ENCODE measurements at places on chromosomes 2 and 18. TPM values are rescaled to one million over a fixed set of nuclear protein-coding genes. Genes with fewer than 3 reads are reported as not detected.

- no peak for DNase-seq
These were observed 56.0 kb downstream of the LRPPRC start for GRCh38 chr2:43939695-43940256.

GRCh38 chr2:18505703-18506341 is 54.6 kb downstream of the RDH14 start:
- DNase-seq = no peak

- peak; percentile 46 for DNase-seq
These were observed 56.5 kb downstream of the EMX1 start for GRCh38 chr2:72973566-72974435.

GRCh38 chr2:228600265-228600664 is 418.8 kb upstream of the SPHKAP start:
- no peak for DNase-seq

GRCh38 chr2:196549052-196549451 is 90.5 kb upstream of the CCDC150 start:
- DNase-seq = no peak

- no peak for DNase-seq
These were observed 258.7 kb downstream of the TTC32 start for GRCh38 chr2:19643117-19643518.

DNA sequence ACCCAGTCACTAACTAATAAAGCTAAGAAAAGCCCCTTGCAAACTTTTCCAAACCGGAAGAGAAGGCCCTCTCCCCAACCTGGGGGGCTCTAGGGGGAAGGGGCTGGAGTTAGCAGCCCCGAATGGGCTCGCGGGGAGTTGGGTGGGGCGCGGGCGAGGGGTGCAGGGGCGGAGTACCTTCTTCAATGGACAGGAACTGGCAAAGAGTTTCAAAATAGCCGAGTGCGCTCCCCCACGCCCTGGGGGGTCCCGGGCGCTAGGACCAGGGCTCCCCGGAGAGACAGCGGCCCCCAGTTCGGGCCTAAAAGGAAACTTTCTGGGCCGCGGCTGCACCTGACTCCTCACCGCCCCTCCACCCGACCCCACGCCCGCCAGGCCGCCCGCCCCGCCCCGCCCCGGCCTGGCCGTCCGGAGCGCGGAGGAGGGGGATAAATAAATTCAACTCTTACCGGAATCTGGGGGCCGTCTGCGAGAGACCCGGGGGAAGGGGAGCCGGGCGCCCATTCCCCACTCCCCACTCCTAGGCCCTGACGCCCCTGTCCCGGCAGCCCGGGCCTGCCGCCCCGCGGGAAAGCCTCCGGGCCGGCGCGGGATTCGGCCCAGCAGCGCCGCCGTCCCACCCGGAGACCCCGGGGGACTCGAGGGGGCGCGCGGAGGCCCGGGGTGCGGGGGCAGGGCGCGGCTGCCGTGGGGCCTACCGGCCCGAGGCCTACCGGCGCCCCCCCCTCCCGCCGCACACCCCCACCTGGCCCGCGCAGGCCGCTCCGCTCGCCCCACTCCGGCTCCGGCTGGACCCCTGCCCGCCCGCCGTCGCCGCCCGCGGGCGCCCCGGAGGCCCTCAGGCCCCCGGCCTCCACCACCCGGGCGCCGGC is 868 bp downstream of the INO80D start:
- peak; percentile 23 for DNase-seq

The CAVIN2 gene
- total RNA-seq = 171 TPM

The ALPG gene
- total RNA-seq = not detected

The MAL gene
- not detected for total RNA-seq

DNA sequence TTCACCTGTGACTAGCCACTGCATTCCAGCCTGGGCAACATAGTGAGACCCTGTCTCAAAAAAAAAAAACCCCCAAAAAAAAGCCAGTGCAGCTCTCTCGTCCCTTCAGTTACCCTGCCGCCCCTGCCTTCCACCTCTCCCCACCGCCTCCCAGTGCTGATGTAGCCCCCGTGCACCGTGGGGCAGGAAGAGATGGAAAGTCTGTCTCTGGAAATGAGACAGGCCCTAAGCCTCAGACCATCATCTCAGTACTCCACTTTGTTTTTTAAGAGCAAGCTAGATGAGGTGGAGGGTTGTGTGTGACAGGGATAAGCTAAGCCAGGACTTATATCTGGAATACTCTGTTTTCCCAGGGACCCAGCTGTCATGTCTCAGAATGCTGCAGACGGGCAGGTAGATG is 32.0 kb downstream of the MERTK start:
- no peak for DNase-seq

The TANC1 gene
- 99.4 TPM for total RNA-seq

- DNase-seq = no peak
These were observed 373.8 kb downstream of the ZEB2 start for GRCh38 chr2:144146076-144146475.

DNA sequence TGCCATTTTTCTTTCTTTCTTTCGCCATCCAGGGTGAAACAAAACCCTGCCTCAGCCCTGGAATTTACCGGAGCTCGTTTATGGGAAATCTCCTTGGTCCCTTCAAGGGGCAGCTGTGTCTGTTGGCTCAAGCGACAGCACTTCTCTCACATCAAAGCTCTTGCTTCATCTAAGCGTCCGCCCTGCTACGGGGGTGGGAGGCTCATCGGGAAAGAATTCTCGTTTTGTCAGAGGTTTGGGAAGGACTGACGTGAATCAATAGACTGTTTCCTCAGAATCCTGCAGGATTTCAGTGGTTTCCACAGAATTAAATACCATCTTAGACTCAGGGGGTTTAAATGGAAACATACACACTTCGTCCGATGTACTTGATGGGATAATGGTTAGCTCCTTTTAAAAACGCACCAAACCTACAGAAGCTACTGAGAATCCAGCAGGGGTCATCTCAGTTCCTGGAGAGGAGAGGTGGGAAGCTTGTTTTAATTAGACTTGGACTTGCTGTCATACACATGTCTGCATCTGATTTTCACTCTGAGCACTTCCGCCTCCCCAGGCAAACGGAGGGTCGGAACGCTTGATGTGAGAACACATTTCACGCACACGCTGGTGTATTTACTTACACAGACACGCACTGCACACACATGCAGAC is 91.6 kb downstream of the ASB1 start:
- no peak for DNase-seq

GRCh38 chr2:61633250-61633649 is 95.1 kb upstream of the XPO1 start:
- DNase-seq = peak; percentile 18

The HRH4 gene
- total RNA-seq = not detected

GRCh38 chr2:168633200-168633599 is 169.2 kb upstream of the NOSTRIN start:
- no peak for DNase-seq

The TEKT4 gene
- total RNA-seq = not detected

The POTEE gene
- 0.21 TPM for total RNA-seq

The STK36 gene
- 34.9 TPM for total RNA-seq

DNA sequence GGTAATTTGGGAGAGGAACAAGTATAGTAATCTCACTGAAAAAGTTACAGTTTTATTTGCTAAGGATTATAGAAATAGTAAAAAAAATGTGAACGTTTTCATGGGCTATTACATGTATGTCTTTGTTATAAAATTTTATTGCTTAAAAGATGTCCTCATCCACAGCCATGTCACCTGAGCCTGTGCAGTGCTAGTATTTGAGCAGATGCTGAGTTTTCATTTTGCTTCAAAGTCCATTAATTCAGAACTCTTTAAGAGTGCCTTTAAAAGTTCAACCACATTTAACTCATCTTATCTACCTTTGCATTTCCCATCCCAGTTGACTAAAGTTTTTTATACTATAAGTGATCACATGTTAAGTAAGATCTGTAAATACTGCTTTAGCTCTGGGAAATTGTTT is 52.6 kb downstream of the DPP10 start:
- no peak for DNase-seq

GRCh38 chr2:127154396-127154795 is 47.4 kb upstream of the BIN1 start:
- DNase-seq = no peak

DNA sequence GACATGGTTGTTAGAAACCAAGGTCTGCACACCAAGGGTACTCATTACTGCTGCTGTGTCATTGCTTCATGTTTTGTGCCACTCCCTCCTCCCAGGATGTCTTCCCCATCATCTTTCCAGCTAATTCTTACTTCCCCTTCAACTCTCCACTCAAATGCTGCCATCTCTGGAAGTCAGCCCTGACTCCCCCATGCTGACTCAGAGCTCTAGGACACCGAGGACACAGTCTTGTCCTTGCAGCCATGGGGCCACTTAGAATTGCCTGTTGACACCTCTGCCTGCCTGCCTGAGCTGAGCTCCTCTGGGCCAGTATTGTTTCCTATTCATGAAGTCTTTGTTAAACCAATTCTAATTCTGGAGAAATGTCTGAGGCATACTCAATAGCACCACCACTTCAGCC is 100.2 kb downstream of the GYPC start:
- DNase-seq = no peak

DNA sequence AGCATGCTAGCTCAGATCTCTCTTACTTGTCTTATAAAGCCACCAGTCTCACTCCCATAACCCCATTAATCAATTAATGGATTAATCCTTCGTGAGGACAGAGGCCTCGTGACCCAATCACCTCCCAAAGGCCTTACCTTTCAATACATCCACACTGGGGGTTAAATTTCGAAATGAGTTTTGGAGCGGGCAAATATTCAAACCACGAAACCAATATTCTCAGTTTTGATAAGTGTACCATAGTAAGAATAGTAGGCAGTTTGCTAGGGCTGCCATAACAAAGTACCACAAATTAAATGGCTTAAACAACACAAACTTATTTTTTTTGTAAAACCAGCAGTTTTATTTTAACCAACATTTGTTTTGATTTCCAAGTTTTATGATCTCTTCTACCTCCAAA is 15.2 kb downstream of the HIBCH start:
- no peak for DNase-seq

GRCh38 chr2:152518034-152518433 is 183.1 kb downstream of the FMNL2 start:
- DNase-seq = no peak

GRCh38 chr2:181807526-181807925 is 84.0 kb upstream of the ITPRID2 start:
- no peak for DNase-seq

DNA sequence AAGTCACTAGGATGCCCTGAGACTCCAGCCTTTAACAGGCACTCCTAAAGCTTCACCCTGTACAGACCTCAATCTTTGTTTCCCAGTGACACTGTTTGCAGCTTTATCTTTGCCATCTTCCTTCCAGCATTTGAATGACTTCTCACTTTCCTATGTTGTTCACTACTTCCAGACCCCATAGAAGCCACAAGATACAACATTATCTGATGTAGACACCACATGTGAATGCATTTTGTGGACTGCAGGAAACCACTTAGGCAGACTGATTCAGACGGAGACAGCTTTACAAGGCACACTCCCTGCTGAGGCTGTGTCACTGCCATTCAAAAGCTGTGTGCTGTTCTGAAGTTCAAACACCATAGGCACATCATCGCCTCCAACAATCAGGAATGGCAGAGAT is 67.3 kb upstream of the SPATS2L start:
- no peak for DNase-seq

DNA sequence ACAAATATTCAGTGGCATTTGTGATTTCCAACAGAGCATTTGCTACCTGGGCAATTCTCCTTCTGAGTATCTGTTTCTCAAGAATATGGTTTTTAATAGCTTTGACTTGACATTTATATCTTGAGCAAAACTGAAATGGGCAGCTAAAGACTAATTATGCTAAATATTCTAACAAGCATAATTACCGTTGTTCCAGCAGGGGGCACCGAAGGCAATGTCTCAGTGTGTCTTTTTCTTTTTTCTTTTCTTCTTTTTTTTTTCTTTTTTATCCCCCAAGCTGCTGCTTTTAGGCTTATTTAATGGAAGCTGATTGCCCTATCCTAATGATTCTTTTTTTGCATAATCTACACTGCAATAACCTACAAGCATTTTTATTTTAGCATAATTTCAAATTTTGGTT is 138.9 kb upstream of the NABP1 start:
- peak; percentile 44 for DNase-seq

- no peak for DNase-seq
These were observed 70.4 kb downstream of the INPP5D start for GRCh38 chr2:233130481-233131020.

- peak; percentile 80 for DNase-seq
These were observed 93.9 kb upstream of the LGALSL start for GRCh38 chr2:64359892-64360657.

DNA sequence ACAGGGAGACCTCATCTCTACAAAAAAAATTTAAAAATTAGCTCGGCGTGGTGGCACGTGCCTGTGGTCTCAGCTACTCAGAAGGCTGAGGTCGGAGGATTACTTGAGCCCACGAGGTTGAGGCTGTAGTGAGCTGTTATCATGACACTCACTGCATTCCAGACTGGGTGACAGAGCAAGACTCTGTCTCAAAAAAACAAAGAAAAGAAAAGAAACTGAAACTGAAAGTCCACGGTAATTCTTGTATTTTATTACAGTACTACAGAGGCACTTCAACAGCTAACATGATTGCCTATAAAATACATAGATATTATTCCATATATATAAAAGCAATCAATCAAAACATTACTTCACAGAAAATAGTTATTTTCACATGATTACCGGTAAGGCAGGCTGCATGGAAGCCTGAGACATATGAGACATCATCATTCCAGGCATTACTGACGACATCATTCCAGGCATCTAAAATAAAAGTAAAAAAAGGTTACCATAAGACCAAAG is 23.1 kb downstream of the PRPF40A start:
- peak; percentile 20 for DNase-seq

GRCh38 chr2:43852196-43852730 is 13.5 kb downstream of the ABCG8 start:
- no peak for DNase-seq

- no peak for DNase-seq
These were observed 145.1 kb downstream of the PIEZO2 start for GRCh38 chr18:11004294-11004693.

DNA sequence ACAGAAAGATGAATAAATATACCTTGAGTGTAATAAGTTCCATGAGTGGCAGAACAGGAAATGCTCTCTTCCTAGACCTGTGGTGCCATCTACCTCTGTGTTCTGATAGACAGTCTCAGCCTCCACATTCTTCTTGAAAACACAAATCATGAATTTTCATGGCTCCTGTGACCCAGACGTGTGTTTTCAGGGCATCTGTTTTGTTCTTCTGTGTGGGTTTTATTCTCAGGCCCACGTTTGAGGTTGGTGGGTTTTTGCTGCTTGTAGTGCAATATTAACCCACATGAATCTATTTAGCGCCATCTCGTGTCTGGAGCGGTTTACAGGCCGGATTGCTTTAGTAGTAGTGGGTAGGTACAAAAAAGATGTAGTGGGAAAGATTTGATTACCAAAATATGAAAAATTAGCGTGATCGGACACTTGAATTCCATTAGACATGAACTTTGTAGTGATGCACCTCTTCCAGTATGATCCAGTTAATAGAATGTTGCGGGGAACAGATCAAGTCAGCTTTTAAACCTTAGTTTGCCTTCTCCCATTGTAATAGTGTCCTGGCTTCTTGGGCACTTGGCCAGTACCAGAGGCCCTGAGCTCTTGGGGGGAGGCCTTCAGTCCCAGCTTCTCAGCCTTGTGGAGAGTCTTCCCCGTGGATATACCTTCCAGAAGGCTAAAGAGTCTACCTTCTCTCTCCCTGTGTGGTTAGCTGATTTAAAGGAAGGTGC is 256.5 kb downstream of the TPGS2 start:
- peak; percentile 44 for DNase-seq

- no peak for DNase-seq
These were observed 1.4 kb downstream of the SNORC start for GRCh38 chr2:232871418-232871834.

- DNase-seq = no peak
These were observed 4.7 kb upstream of the MAP4K4 start for GRCh38 chr2:101692766-101693165.

GRCh38 chr2:54560146-54560881 is 104.2 kb downstream of the SPTBN1 start:
- DNase-seq = peak; percentile 52

GRCh38 chr18:44356566-44357157 is 324.0 kb upstream of the SETBP1 start:
- no peak for DNase-seq

All from endothelial cell of umbilical vein (primary cell).